Muscle of arm (tissue), 14 donors: ENCODE measurements at places on chromosomes 1 and 21.

DNA sequence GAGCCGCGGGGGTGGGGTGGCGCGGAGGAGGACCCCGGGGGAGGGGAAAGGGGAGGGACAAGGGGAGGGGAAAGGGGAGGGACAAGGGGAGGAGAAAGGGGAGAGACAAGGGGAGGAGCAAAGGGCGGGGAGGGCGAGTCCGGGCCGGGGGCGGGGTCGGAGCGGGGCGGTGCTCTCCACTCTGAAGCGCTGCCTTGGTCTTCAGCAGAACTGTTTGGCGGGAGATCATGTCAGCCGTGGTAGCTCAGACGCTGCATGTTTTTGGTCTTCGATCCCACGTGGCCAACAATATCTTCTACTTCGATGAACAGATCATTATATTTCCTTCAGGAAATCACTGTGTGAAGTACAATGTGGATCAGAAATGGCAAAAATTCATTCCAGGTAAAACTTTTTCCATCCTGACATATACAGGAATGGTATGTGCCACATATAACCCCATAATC, 420 bp downstream of the CFAP57 start:
- no peak for DNase-seq

DNA sequence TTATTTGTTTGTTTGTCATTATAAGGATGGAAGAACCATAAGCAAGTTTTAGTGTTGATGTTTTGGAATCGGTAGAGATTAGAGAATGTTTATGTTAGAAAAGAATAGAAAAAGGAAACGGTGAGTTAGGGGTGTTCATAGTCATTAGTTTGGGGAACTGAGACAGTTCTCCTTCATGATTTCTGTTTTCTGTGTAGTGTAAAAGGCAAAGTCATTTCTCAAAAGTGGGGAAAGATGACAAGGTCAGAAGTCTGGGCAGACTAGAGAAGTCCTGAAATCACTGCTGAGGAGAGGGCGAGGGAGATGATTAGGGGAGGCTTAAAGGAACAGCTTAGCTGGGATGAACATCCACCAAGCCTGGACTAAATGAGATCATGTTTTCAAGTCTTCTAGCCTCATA, 498.9 kb downstream of the TTLL7 start:
- DNase-seq = no peak

GRCh38 chr1:9849691-9850441, 26.1 kb upstream of the CLSTN1 start:
- DNase-seq = no peak

DNA sequence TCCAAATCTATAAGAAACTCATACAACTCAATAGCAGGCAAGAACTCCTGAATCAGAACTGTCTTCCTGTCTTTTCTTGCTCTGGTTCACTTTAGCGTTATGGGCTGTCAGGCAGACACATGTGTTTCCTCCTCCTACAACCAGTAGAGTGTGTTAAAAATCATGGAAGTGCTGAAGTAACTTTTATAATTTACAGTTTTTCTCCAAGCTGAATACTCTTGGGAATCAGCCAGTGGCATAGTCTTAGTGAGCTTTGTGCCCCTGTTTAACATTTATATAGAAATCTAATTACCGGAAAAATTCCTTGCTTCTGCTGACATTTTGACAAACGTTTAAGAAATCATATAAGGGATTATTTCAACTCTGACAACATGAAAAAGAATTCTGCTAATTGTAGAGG, 113.1 kb upstream of the RGS18 start:
- no peak for DNase-seq

DNA sequence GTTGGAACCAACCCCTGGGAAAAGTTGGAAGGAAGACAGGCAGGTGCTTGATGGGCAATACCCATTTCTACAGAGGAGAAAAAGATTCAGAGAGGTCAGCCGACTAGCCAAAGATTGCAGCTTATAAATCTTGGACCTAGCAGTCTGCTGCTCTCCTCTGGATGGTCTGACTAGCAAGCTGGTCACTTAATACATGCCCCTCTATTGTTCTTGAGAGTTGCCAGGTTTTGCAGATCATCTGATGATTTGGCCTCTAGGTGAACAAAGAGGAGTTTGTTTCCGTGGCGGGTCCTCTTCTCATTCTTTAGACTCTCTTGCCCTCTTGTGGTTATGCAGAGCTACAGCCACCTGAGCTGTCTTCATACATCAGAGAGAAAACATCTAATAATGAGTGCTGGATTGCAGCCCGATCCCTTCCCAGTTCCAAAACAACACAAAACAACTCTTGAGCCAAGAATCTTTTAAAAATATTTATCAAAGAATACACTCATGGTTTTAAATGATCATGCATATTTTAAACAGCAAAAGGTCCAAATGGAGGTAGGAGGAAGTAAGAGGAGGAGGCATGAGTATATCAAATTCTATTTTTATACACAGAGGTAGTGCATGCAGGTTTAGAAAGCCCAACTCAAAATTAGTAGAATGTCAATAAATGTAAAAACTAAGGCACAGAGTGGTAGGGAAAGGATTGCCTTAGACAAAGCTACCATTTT, 115.7 kb downstream of the SLC30A10 start:
- DNase-seq = peak; percentile 79

- DNase-seq = no peak
These were observed 462.0 kb downstream of the RPS6KC1 start for GRCh38 chr1:213513006-213513405.

DNA sequence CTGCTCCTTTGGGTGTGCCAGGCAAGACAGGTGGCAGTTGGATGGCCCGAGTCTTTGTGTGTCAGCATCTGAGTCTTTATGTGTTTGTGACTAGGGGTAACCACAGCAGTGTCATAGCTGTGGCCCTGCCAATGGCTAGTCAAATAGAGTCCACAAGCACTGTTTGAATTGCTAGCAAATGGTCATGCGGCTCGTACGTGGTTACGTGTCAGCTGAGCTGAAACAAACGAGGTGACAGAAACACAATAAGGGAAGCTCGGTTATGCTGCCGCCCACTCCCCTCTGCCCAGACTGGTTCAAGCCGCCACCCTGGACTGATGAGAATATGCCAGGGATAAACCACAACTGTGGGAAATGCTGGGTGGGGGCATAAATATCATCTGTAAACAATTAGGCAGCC, 174.3 kb upstream of the LMO4 start:
- no peak for DNase-seq

DNA sequence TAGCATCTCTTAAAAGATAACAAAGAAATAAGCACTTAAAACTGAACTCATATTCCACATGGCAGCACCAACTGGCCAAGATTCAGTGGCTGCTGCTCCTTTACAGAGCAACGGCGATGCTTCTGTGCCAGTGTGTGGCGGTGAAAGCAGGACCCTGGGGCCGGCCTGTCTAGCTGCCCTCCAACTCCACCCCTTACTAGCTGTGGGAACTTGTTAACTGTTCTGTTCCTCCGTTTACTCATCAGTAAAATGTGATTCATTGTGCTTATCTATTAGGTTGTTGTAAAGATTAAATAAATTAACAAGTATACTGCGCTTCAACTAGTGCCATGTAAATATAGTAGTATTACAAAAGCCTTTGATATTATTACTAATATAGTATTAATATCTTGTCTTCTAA, 133.2 kb downstream of the GDAP2 start:
- no peak for DNase-seq

DNA sequence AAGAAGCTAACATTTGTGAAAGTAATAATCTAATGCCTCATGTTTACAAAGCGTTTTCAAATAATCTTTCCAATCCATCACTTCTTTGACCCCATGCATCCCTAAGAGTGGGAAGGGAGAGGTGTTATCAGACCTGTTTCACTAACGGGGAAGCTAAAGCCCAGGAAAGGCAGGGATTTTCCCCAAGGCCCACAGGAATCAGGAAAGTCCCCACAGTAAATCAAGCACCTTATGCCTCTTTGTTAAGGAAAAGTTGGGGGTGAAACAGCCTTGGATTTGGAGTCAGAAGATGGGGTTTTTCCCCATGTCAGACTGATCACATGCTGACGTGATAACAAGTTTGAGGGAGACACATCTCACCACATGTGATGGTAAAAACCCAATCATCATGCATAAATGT, 20.0 kb upstream of the ANGPTL7 start:
- DNase-seq = no peak

DNA sequence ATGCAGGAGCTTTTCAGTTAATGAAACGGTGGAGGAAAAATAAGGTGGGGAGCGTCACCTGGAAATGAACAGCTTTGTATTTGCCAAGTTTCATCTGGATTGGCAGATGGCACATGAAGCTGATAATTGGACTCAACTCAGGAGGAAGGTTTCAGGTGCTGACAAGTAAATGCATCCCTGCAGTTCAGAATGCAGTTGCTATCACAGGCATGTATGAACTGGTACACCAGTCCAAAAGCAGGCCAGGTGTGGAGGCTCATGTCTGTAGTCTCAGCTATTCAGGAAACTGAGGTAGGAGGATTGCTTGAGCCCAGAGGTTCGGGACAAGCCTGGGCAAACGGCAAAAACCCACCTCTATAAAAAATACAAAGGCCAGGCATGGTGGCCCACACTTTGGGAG, 15.5 kb downstream of the DEGS1 start:
- DNase-seq = no peak

DNA sequence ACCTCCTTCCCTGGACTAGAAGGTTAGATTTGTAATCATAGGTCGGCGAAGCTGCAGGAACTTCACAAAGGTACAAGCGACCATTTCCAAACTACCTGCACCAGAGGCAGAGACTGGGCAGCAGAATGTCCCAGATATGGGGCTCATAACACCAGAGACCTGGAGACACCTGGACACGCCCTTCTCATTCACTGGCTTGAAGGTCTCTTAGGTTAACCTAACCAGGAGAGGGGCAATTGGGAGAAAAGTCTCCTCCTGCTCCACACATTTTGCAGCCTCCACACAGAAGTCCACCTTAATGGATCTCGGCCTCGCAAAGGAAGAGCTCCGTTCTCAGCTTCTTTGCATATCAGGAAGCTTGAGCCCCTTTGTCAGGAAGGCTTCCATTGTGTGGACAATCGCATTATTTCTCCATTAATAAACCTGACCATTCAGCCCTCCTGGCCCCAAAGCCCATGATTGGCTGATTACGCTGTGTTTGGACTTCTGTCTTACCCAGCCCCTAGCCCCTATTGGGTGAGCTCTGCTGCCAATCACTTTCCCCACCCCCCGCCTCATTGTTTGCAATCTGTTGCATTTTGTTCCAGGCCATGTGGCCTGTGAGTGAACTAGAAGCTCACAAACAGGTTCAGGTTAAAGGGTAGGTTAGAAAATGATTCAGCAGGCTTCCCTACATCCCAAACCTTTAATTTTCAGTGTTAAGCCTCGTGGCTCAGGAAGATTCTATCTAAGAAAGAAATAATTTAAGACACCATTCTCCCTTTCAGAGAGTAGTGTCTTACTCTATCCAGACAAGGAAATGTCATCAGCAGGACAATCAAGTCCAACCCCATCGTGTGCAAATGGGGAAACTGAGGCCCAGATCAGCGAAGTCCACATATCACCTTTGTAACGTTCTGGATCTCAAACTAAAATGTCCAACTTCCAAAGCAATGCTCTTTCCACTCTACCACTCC, 2.8 kb downstream of the MYCL start:
- no peak for DNase-seq
